BJ (cell line): ENCODE measurements at places on chromosomes 4 and X.

GRCh38 chrX:134684956-134685355 lies 26.7 kb upstream of the PLAC1 start:
- DNase-seq = no peak

DNA sequence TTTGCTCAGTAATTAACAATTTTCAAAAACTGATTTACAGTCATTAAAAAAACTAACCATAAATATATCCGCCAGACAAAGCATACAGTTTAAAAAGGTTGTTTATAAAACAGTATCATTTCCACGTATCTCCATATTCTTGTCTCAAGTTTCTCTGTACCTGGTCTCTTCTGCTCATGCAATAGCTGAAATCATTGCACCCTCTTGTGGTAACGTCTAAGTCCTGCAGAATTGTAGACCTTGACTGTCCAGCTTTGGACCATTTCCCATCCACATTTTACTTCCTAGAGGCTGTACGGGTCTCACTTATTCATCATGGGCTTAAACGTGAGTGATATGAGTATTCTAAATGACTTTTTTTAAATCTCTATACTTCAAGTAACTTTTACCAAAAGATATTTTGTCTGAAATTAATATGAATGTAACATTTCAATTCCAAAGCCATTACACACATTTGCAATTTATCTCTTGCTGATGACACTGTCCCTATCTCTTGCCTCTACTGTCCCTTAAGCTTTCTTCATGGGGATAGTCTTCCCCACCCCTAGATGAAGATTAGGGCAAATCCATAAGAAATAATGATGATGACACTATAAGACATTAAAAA lies 118.5 kb downstream of the BTC start:
- DNase-seq = no peak

GRCh38 chr4:167031534-167032156 lies 202.6 kb downstream of the SPOCK3 start:
- DNase-seq = no peak

GRCh38 chr4:19429684-19430083 lies 822.0 kb upstream of the SLIT2 start:
- no peak for DNase-seq

DNA sequence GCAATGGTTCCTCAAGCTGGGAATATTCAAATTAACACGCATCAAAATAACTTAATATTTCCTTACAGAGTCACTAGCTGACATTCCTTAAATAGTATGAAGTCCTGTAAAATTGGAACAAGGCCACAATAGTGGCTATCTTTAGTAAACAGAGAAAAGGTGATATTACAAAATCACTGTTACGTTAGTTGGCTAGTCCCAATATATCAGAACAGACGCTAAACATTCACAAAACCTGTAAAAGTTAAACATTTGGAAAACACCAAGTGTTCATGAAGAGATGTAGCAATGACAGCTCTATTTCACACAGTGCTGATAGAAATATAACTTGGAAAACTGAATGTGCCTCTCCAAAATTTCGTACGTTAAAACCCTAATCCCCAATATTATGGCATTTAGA lies 61.0 kb upstream of the FAM47C start:
- DNase-seq = no peak

DNA sequence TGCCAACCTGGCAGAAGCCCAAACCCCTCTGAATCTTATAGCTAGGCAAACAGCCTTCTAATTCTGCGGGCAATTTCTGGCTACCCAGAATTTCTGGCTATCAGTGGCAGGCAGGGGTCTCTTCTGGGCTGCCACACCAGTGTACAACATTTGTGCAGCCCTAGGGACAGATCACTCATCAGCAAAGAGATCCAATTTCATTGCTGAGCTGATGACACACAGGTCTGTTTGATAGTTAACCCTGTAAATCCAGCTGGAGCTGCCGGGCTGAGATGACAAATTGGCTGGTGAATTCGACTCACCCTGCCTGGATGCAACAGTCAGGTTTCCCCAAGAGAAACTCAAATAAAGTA lies 2.4 kb downstream of the MID1 start:
- no peak for DNase-seq

DNA sequence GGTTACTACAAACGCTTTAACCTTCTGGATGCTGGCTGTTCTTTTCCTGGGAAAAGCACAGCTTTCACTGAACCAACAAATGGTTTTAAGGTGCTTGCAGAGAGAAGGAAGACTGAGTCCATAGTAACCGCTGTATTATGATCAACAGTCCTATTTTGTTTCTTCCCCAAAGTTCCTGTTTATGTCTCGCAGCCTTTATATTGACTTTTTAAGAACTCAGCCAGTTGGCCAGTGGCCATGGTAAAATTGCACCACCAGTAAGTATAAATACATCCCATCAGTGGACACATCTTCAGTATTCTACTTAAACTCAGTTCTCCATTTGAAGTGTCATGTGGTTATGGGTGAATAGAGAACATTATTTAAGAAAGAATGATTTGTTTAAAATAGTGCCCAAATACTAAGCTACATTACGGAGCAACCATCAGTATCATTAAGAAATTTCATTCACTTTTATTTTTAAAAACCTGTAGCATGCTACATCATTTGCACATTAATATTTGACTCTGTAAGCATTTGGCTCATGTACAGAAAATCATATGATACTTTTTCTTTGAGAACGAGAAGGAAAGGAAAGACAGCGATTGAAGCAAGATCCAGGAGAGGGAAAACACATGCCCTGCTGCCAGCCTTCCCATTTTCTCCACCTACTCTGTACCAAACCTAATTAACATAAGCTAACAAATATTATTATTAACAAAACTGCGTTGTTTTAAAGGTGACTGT lies 287.0 kb downstream of the ARHGAP24 start:
- DNase-seq = no peak

DNA sequence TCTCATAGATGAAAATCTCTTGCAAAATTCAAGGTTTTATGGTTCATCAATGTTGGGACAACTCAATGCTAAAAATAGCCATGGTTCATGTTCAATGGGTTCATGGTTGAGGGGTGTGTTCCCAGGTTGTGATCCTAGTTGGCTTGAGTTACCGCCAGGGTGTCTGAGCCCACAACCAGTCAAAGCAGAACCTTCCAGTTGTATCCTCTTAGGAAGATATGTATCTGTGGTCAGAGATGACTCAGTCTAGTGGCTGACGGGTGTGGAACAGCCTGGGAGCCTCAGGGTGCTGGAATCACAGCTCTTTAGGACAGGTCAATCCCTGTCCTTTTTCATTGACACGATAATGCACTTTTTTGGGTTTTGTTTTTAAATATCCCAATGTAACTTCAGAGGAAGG lies 192.3 kb upstream of the NR3C2 start:
- DNase-seq = no peak

DNA sequence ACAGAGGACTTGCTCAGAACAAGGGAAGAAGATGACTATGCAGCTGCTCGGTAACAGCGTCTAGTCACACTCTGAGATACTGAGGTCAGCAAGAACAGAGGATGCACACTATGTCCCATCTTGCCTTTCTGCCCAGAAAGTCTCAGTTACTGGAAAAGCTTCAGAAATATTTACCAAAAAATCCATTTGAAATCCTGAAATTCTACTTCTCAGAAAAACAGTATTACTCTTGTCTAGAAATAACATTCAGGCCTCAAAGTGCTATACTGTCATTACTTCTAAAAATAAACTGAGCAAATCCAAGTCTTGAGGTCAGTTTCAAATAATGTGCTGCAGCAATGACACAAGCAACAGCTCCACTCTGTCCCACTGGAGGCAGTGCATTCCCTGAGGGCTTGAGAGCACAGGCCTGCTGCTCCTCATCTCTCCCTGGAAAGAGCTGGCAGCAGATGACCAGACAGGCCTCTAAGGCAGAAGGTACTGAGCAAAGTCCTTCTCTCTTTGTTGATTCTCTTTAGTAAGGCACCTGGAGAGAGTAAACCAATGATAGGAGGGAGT lies 76.9 kb downstream of the CAMK2D start:
- DNase-seq = peak; percentile 33

GRCh38 chr4:144399927-144400326 lies 246.0 kb upstream of the HHIP start:
- DNase-seq = no peak

- DNase-seq = no peak
Observed at GRCh38 chr4:99815597-99816011, 1.0 kb upstream of the DAPP1 start.

DNA sequence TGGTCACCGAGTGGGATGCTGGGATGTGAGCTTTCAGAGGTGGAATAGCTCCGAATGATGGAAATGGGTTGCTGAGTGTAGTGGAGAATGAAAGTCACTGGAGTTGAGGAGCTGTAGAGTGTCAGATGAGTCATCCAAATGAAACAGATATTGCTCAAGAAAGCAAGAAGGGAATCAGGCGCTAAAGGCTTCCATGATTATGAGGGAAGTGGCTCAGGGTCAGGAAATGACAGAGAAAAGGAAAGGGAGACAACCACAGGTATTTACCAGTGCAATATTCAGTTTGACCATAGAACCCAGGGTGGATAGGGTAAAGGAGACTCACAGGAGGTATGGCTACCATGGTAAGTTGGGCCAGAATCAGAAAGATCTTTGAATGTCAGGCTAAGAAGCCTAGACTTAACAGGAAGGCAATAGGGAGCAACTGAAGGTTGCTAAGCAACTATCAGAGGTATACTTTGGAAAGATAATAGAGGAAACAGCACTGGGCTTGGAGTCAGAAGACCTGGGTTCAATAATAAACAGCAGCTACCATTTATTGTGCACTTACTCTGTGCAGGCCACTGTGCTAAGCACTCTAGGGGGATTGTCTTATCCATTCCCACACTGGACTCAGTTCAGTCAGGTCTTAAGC lies 11.7 kb downstream of the LAS1L start:
- DNase-seq = no peak

- DNase-seq = no peak
Observed at GRCh38 chr4:73451404-73451803, 15.4 kb downstream of the AFP start.

GRCh38 chr4:1793496-1793840 lies 375 bp downstream of the FGFR3 start:
- DNase-seq = no peak

DNA sequence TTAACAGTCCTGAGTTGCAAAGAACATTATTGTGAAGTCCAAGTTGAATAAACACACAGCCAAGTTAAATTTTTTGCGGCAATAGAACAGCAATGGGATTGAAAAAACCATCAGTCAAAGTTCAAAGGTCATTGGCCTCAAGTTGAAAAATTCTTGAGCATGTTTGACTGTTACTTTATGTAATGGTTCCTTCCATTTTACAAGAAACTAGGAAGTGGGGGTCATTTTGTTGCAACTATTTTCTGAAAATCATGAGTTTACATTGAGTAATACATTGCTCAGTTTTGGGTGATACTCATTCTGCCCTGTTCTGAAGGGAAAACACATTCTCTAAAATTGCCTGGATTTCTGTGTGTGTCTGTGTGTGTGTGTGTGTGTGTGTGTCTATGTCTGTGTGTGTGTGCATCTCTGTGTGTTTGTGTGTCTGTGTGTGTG lies 5.2 kb upstream of the IRF2 start:
- DNase-seq = no peak

- DNase-seq = no peak
Observed at GRCh38 chrX:12002876-12003275, 135.4 kb upstream of the FRMPD4 start.

DNA sequence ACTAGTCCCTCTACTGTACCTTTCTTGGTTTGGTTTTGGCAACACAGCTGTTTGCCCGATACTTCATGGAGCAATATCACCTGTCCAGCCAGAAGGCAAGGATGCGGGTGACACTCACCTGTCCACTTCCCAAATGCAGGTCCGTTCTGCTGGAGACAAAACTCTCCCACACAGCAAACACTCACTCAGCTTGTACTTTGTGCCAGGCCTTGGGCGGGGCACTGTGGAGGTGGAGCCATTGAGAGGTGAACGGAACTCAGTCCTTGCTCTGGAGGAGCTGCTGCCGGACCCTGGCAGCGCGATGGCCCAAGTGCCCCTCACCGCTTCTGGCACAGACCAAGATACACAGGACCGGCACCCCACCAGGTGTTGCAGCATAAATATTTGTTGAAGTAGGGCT lies 15.3 kb upstream of the HMGB3 start:
- DNase-seq = no peak

DNA sequence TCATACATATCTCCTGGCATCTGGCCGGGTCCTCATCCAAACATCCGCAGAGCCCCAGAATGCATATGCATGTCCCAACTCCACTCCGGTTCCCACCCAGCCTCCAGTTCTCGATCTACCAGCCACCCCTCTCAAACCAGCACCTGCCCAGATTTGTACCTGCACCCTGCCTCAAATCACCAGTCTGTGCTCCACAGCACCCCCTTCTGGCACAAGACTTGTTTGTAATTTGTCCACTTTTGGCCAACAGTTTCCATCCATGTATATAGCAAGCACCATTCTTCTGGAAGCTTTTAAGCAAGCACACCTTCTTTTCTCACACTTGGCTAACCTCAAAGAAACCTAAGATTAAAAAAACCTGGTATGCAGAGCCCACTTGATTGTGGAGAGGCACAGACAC lies 644.1 kb downstream of the MID1IP1 start:
- DNase-seq = no peak

GRCh38 chr4:153212736-153213135 lies 8.5 kb downstream of the TRIM2 start:
- no peak for DNase-seq

DNA sequence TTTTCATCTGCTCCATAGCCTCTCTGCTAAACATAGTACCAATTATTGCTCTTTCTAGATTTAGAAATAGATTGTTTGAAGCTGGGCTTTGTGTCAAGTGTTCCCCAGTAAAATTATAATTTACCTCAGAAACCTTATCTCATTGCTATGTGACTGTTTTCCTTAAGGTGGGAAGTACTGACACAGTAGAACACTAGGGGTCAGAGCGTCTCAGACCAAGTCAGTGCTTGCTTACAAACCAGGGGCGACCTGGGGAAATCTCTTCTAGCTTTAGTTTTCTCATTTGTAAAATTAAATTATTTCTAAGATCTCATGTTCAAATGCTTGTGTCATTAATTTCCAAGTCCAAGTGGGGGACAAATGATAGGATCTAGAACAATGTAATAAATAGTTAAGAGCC lies 360.4 kb downstream of the RAPGEF2 start:
- DNase-seq = no peak

- DNase-seq = no peak
Observed at GRCh38 chrX:135273162-135273561, 21.3 kb downstream of the ETDA start.

DNA sequence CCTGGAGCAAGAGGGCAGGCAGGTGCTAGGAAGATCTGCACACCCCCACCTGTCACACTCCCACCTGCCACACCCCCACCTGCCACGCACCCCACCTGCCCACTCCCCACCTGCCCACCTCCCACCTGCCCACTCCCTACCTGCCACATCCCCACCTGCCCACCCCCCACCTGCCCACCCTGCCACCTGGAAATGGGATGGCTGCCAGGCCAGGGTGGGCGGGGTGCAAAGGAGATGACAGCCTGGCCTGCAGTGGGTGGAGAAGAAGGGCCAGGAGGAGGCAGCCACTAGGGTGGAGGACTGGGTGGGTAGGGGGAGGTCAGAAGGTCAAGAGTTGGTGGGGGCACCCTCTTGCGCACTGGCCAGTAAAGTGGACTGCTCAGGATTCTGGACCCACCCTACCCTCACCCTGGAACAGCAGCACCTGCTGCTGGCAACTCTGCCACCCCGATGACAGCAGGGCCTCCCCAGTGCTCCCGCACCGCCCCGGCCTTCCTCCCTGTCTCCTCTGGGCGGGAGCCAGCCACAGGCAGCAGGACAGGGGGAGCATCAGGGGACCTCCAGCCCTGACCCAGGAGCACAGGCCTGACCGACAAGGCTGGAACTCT lies 66.8 kb upstream of the NKX1-1 start:
- no peak for DNase-seq

GRCh38 chr4:83785891-83786290 lies 250.0 kb downstream of the GPAT3 start:
- no peak for DNase-seq
